ENCODE measurements at places on chromosomes 3 and 15.

DNA sequence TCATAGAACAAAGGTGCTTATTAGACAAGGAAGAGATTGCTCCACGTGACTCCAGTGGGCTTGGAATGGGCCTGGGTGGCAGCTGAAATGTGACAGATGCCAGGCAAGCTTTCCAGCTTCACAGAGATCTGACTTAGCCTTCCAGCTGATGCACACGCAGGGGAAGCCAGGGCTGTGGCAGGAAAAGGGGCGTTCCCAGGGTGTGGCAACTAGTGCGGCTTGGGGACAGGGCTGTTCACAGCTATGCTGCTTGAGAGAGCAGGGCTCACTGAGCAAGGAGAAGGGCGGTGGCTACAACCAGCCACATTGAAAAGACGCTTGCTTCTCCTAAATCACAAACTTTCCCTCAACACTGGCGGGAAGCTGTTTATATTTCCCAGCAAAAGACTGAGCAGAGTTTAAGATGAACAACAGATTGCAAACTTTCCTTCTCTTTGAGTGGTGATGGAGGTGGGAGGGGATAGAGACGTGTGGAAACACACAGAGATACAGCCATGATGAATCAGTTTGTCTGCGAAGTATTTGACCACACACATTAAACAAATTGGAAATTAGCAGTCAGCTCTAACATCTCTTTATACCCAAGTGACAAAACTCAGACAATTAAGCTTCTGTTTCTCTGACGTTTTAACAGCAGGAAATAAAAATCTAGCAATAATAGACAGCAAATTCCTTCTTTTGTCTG is 127.5 kb downstream of the BDH1 start:
- peaks cover 28% of the 10 kb centered on the region for H3K4me1 ChIP-seq
- H3K36me3 ChIP-seq = no peaks in the 10 kb centered on the region
- no peak overlapping the region for H3K4me3 ChIP-seq
- H3K27ac ChIP-seq = peak overlapping the region; percentile 37

DNA sequence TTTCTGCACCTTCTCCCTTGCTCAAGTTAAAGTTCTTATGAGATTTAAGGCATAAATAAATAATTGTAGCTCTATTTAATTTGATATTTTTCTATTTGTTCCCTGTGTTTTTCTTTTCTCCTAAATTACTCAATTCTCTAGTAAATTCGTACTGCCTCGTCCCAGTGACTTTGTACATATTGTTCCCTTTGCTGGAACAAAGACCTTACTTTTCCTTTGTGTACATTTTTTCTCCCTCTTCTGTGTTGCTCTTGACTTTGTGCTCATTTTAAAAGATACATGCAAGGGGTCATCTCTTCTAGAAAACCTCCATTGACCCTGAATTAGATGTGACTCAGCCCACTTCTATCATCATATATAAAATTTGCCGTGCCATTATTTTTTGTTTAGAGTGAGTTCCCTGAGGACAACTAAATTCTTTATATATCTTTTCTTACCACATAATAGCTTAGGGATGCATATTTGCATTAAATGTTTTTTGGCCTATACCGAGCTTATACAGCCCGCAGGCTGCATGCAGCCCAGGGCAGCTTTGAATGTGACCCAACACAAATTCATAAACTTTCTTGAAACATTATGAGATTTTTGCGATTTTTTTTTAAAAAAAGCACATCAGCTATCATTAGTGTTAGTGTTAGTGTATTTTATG is 29.6 kb downstream of the PPP4R2 start:
- no peaks in the 10 kb centered on the region for H3K27me3 ChIP-seq
- H3K36me3 ChIP-seq = no peaks in the 10 kb centered on the region
- H3K4me1 ChIP-seq = peaks cover 46% of the 10 kb centered on the region
- no peak overlapping the region for H3K27ac ChIP-seq
- DNase-seq = no peak

- H3K27me3 ChIP-seq = no peaks in the 10 kb centered on the region
- peaks cover 18% of the 10 kb centered on the region for H3K4me1 ChIP-seq
- no peaks in the 10 kb centered on the region for H3K36me3 ChIP-seq
- no peak overlapping the region for H3K4me3 ChIP-seq
These were observed 219.9 kb downstream of the TCF12 start for GRCh38 chr15:57138349-57138788.

DNA sequence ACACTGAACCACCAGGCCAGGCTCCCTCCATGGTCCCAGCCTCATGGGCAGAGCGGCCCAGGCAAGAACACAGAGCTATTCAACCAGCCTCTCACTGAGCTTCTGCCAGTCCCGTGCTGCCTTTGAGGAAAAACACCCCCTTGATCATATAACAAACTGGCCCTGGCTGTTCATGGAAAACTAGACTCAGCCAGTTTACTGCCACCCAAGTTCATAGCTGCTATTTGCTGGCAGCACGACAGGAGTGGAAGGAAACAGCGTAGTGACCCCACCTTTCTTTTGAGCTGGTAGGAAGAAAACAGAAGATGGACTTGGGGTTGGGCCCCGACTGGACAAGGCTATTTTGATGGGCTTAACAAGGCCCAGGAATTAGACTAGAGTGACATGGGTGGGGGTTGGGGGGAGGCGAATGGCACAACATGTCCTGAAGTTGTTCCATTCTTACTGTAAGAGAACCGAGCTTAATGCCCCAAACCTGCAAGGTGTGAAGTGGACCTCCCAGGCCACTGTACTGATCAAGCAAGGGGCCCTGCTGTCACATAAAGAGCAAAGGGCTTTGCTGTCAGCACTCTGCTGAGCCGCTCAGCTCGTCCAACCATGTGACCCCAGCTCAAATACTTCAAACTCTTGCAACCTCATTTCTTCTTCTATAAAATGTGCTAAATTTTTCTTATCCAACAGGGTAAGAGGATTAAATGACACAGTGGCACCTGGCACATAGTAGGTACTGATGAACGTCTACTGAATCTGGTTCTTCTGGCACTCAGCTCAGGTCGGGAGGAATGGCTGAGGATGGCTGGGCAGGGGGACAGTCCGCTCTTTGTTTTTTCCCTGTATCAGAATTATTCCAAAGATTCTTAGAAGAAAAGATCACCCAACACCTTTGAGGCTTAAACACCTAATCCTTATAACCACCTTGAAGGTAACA is 1.6 kb downstream of the FBXL22 start:
- no peaks in the 10 kb centered on the region for H3K27me3 ChIP-seq
- peaks cover 70% of the 10 kb centered on the region for H3K4me1 ChIP-seq
- peak overlapping the region; percentile 81 for H3K27ac ChIP-seq
- H3K4me3 ChIP-seq = peak overlapping the region; percentile 80

GRCh38 chr15:29312387-29312786 is 42.8 kb upstream of the NSMCE3 start:
- H3K36me3 ChIP-seq = no peaks in the 10 kb centered on the region
- DNase-seq = no peak
- H3K27ac ChIP-seq = no peak overlapping the region
- H3K4me1 ChIP-seq = no peaks in the 10 kb centered on the region

- H3K36me3 ChIP-seq = no peaks in the 10 kb centered on the region
- H3K27me3 ChIP-seq = no peaks in the 10 kb centered on the region
- H3K4me1 ChIP-seq = peaks cover 52% of the 10 kb centered on the region
- peak overlapping the region; percentile 95 for H3K27ac ChIP-seq
- DNase-seq = no peak
These were observed 1.9 kb upstream of the PLCD1 start for GRCh38 chr3:38031022-38031994.

GRCh38 chr3:197305854-197306253 is 7.4 kb upstream of the DLG1 start:
- no peaks in the 10 kb centered on the region for H3K36me3 ChIP-seq
- DNase-seq = no peak
- no peak overlapping the region for H3K4me3 ChIP-seq
- H3K27ac ChIP-seq = no peak overlapping the region

GRCh38 chr3:24199300-24199699 is 254.2 kb downstream of the NR1D2 start:
- no peaks in the 10 kb centered on the region for H3K27me3 ChIP-seq
- H3K36me3 ChIP-seq = no peaks in the 10 kb centered on the region
- no peak for DNase-seq
- H3K4me3 ChIP-seq = no peak overlapping the region
- H3K4me1 ChIP-seq = no peaks in the 10 kb centered on the region
- no peak overlapping the region for H3K27ac ChIP-seq

DNA sequence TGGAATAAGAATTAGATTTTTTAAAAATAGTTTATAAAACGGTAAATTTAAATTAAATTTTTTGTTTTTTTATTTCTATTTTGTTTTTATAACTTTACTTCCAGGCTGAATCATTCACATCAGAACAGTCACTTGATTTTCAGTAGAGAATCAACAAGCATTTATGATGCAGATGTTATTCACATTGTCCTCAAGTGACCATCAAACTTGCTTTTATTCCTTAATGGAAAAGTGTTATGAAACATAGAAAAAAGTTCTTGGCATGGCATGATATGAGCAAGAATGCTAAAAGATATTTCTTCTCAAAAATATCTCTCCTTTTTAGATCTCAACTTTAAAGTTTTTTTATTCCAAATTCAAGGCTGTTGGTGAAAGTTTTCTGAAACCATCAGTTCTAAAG is 70.9 kb upstream of the TGFBR2 start:
- no peaks in the 10 kb centered on the region for H3K27me3 ChIP-seq
- no peak overlapping the region for H3K27ac ChIP-seq
- H3K36me3 ChIP-seq = no peaks in the 10 kb centered on the region
- no peaks in the 10 kb centered on the region for H3K4me1 ChIP-seq
- H3K4me3 ChIP-seq = no peak overlapping the region
- DNase-seq = no peak

- H3K4me3 ChIP-seq = no peak overlapping the region
- peaks cover 34% of the 10 kb centered on the region for H3K36me3 ChIP-seq
- no peak overlapping the region for H3K27ac ChIP-seq
- peaks cover 16% of the 10 kb centered on the region for H3K4me1 ChIP-seq
These were observed 9.3 kb downstream of the B2M start for GRCh38 chr15:44720460-44721176.

- DNase-seq = no peak
- H3K36me3 ChIP-seq = no peaks in the 10 kb centered on the region
- no peak overlapping the region for H3K4me3 ChIP-seq
- no peaks in the 10 kb centered on the region for H3K27me3 ChIP-seq
- no peaks in the 10 kb centered on the region for H3K4me1 ChIP-seq
These were observed 46.3 kb upstream of the P3H2 start for GRCh38 chr3:190166948-190167347.

DNA sequence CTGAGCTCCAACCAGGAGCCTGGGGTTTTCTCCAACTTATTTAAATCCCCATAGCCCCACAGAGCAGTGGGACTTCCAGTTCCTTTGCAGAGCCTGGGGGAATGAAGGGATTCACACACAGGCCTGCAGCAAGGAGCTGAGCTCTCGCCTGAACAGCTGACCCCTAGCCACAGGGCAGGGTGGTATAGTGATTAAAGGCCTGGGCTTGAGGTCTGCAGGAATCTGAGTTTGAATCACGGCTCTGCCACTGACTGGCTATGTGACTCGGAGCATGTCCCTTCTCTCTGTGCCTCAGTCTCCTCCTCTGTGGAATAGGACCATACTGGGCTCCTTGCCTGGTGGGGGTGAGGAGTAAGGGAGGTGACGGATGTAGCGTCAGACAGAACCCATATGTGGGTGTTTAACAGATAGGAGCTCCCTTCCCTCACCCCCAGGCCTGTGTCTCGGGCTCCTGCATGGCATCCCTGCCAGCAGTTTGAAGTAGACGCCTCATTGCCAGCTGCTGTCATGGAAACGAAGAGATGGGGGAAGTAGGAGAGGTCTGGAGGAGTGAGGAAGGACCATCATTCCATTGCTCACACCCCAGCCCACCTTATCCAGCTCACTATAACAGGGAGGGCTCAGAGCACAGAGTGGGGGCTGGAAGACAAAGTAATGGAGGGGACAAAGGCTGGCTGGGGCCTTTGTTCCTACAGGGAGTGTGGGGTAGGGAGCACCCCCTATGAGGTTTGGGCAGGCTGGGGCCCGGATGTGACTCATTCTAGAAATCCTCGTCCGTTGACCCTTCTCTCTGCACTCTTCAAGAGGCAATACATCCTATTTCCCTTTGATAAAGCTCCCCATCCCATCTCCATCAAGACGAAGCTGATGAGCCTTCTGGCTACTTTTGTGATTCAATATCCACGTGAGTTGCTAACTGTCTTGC is 14.8 kb downstream of the HRH1 start:
- peak overlapping the region; percentile 44 for H3K27ac ChIP-seq
- H3K27me3 ChIP-seq = no peaks in the 10 kb centered on the region
- peaks cover 68% of the 10 kb centered on the region for H3K4me1 ChIP-seq

GRCh38 chr15:25705433-25706115 is 157.6 kb downstream of the ATP10A start:
- no peak for DNase-seq
- no peak overlapping the region for H3K27ac ChIP-seq
- no peaks in the 10 kb centered on the region for H3K4me1 ChIP-seq
- no peaks in the 10 kb centered on the region for H3K36me3 ChIP-seq

DNA sequence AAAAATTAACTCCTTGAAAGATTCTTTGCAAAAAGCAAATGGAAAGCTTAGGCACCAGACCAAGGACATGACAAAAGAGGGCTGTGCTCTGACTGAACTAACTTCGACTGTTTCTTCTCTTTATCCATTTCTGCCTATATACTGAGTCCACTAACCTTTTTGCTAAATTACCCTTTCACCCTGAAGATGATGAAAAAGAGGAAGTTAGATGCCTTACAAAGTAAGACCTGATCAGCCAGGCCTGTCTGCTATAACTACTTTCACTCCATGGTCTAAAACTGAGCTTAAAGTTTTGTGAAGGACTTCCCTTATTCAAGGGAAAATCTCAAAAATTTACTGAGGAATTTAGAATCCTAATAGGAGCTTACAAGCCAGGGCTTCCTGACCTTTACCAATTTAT is 6.2 kb upstream of the IGSF10 start:
- no peaks in the 10 kb centered on the region for H3K36me3 ChIP-seq
- H3K4me1 ChIP-seq = no peaks in the 10 kb centered on the region
- no peak overlapping the region for H3K27ac ChIP-seq
- no peaks in the 10 kb centered on the region for H3K27me3 ChIP-seq
- H3K4me3 ChIP-seq = no peak overlapping the region

DNA sequence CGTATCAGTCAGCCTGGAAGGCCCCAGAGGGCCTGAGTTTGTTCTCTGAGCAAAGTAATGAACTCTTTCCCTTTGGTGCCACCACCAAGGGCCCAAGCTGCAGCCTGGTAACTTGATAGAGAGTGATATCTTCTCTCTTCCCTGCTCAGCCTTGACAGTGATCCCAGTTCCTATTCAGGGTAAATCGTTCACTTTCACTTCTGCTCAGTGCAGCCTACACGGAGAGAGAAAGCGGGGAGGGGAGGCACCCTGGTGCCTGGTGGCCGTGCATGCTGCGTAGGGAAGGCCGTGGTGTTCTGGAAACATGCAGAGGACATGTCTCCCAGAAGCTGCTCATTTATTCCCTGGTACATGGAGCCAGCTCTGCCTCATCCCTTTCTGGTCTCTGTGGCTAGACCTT is 54.9 kb downstream of the KIF9 start:
- H3K4me1 ChIP-seq = no peaks in the 10 kb centered on the region
- no peaks in the 10 kb centered on the region for H3K27me3 ChIP-seq
- H3K36me3 ChIP-seq = no peaks in the 10 kb centered on the region
- DNase-seq = no peak
- no peak overlapping the region for H3K4me3 ChIP-seq
- no peak overlapping the region for H3K27ac ChIP-seq

- no peaks in the 10 kb centered on the region for H3K4me1 ChIP-seq
- H3K27me3 ChIP-seq = no peaks in the 10 kb centered on the region
- no peak overlapping the region for H3K27ac ChIP-seq
- no peak overlapping the region for H3K4me3 ChIP-seq
- no peak for DNase-seq
These were observed 177.4 kb downstream of the POTEB3 start for GRCh38 chr15:21262851-21263425.
